GM12891 (cell line): ENCODE measurements at places on chromosomes 7 and 10.

DNA sequence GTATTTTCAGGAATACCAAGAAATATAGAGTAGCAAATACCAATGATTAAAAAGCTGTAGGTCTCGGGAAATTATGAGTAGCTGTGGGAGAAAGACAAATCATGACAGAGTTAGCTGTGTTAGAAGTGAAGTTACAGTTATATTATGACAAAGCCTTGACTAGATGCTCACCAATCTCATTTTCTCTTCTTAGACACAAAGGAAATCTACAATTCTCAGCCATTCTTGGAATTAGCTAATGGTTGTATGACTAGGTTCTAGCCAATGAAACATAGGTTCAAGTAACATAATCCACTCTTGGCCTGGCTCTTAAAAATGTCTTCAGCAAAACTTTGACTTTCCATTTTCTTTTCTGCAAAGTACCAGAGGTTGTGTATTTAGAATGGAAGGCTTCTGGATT is 228.8 kb upstream of the MTPN start:
- DNase-seq: no peak

DNA sequence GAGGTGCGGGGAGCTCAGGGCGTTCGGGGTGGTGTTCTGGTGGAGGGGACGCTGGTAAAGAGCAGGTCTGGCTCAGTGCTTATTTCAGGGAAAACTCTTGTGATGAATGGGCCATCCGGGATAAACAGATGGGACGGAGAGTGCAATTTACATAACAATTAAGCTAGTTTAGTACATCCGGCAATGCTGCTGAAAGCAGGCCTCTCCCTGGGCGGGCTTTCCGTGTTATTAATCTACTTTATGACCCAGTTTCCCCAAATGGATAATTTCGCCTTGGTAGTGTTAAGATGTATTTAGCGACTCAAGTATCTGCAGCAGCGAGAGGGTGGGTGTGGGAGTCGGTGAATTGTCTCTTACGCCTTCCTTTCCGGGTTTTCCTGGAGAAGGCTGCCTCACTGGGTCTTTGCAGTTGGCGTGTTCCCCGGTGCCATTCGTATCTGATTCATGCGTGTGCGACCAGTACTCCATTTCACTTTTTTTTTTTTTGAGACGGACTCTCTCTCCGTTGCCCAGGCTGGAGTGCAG is 25.2 kb downstream of the FOXK1 start:
- DNase-seq: no peak

- DNase-seq: no peak
These were observed 33.3 kb downstream of the A1CF start for GRCh38 chr10:50851884-50852671.

GRCh38 chr7:22375359-22376048 is 18.6 kb upstream of the RAPGEF5 start:
- no peak for DNase-seq

DNA sequence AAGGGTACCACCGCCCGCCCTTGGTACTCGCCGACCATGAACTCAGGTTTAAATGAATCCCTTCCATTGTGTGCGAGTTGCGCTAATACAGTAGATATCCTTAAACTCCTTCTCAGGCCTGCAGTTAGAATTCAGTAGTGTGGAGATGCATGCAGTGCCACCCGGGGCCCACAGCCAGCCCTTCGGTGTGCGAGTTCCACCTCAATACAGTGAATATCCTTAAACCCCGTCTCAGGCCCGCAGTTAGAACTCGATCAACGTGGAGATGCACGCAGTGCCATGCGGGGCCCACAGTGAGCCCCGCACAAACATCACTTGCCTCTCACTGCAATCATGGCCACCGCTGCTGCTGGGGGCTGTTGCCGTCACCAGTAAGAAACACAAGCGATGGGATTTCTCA is 261.9 kb downstream of the MAD1L1 start:
- no peak for DNase-seq

- no peak for DNase-seq
These were observed 34.7 kb upstream of the KMT2E start for GRCh38 chr7:104979167-104979841.

DNA sequence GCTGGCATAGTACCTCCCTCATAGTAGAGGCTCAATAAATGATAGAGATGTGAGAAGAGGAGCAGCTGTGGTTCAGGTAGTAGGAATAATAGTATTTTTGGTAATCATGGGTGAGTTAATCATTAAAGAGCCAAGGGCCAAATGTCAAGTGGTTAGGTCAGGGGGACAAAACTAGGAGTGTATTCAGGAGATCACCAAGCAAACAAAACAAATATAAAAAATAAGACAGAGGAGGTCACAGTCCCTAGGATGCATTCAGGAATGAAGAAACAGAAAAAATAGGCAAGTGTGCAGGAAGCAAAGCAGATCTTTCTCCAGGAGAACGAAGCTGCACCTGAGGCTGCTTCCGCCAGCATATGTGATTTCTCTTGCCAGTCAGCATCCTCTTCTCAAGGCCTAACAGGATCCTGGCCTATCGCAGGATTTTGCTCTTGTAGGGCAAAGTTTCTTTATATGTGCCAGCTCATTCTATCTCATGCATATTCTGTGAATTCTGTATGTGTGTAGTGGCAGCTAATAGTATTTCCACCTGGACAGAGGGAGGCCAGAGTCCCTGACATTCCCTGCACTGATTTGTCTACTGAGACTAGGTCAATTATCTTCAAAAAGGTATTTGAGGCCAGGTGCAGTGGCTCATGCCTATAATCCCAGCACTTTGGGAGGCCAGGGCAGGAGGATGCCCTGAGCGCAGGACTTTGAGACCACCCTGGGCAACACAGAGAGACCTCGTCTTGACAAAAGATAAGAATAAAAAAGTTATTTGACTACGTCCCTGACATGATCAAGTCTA is 82.7 kb downstream of the AKR1D1 start:
- no peak for DNase-seq

GRCh38 chr10:58052772-58053171 is 214.9 kb downstream of the IPMK start:
- DNase-seq: no peak

- DNase-seq: no peak
These were observed 80.4 kb upstream of the GRB10 start for GRCh38 chr7:50863053-50863452.

DNA sequence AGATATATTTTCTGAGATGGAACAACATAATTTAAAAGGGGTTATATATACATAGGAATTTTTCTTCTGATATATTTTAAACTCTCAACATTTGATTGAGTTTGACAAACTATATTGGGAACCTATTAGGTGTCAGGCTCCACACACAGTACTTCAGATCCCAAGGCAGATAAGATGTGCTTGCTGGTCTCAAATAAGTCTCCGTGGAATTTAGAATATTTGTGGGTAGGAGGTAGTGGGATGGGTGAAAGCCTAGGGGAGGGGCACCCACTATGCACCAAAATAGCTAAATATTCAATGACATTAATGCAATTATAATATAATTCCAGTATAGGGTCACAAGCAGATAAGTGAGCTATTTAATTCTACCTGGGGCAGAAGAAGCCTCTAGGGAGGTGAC is 81.5 kb downstream of the ARL4A start:
- no peak for DNase-seq

GRCh38 chr10:109966961-109967738 is 40.6 kb upstream of the ADD3 start:
- DNase-seq: no peak

- DNase-seq: no peak
These were observed 14.0 kb upstream of the SLC18A2 start for GRCh38 chr10:117226813-117227451.

GRCh38 chr7:50146692-50147091 is 53.6 kb upstream of the ZPBP start:
- no peak for DNase-seq

GRCh38 chr10:103666087-103666761 is 172.7 kb downstream of the NEURL1 start:
- DNase-seq: no peak

DNA sequence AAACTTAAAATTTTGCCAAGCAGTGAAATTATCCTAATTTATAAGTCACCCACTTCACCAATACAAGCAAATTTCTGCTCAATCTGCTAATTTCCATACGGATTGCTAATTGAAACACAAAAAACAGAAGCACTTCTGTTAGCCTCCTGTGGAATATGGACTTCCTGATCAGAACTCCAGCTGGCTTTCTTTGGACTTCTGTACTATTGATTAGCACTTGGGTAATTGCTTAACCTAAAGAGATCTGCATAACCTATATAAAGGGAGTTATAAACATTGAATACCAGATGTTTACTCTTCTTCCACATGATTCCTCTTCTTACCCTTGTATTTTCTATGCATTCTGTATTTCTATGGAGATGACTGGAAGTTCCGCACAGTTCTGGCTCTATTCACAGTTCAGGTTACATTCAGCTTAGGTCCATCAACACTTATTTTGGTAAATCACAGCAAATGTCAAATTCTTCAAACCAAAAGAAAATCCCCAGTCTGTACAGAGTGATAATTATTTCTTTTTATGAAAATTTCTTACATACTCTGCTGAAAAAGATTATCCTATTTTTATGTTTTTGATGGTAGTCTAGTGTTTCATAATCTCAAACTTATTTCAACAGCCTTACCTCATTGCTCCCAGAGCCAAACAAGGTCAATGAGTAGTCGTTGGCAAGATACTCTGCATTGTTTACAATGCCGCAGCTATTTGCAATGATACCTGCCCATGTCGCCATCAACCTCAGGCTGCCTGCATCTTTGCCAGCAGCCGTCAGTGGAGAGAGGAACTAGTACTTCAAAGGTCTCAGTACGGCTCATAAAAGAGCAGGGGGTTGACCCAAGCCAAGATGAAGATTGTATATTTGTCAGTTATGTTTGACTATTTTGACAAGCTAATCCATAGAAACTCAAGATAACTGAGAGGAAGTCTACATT is 225.6 kb downstream of the AHR start:
- DNase-seq: no peak

DNA sequence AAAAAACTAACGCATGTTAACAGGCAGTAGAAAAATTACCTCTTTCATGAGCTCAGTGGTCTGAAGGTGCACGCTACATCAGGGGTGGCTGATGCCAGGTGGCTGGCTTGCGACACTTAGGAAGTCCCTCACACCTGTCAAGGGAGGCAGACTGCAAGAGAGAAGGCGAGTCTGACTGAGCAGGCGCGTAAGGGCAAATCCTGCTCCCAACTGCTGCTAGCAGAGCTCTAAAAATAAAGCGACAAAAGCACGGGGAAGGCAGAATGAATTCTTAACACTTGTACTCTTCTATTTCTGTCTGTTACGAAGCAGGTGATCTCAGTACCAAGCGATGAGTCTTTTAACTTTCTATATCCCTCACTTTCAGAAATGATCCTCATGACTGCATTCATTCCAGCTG is 33.1 kb downstream of the CACNA2D1 start:
- no peak for DNase-seq

DNA sequence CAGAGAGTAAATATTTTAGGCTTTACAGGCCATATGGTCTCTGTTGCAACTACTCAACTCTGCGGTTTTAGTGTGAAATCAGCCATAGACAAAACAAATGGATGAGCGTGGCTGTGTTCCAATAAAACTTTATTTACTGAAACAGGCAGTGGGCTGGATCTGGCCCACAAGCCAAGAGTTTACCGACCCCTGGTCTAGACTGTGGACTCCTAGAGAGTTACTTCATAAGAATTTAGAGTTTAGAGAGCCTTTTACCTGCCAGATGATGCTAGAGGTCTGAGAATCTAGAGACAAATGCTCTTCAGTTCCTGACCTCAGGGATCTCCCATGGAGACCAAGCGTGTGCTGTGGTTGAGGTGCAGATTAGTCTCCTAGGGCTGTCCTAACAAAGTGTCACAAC is 174.8 kb downstream of the PTEN start:
- DNase-seq: no peak

DNA sequence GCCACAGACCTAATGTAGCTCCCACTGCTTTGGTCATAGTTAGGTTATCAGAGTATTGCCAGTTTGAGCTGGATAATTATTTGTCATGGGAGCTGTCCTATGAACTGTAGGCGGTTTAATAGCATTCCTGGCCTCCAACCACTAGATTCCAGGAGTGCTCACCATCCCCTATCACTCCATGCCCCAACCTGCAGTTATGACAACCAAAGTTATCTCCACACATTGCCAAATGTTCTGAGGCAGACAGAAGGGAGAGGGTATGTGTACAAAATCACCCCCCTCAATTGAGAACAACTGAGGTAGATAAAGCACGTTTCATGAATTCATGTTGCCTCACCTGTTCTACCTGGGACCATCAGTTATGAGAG is 119.0 kb upstream of the CACUL1 start:
- no peak for DNase-seq

DNA sequence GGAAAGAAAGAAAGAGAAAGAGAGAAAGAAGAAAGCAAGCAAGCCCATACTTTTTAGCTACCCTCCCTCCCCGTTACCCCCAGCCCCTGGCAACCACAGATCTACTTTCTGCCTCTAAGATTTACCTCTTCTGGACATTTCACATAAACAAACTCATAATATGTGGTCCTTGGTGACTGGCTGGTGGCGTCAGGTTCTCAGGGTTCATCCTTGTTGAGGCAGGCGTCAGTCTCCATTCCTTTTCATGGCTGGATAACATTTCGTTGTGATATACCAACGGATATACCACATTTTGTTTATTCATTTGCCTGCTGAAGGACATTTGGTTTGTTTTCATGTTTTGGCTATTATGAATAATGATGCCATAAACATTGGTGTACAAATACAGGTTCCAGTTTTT is 30.5 kb downstream of the CDH23 start:
- DNase-seq: no peak

GRCh38 chr7:137366995-137367394 is 23.5 kb upstream of the PTN start:
- no peak for DNase-seq

GRCh38 chr7:37342688-37343471 is 105.8 kb downstream of the ELMO1 start:
- DNase-seq: no peak

GRCh38 chr7:108189733-108190388 is 59.7 kb upstream of the LAMB4 start:
- peak; percentile 32 for DNase-seq
